CD4-positive, alpha-beta T cell treated with Interleukin-21 for 1 hour (primary cell): ENCODE measurements at places on chromosomes 16 and 17.
A peak's percentile ranks its signal among the peaks of the same experiment; 100 is the strongest.

DNA sequence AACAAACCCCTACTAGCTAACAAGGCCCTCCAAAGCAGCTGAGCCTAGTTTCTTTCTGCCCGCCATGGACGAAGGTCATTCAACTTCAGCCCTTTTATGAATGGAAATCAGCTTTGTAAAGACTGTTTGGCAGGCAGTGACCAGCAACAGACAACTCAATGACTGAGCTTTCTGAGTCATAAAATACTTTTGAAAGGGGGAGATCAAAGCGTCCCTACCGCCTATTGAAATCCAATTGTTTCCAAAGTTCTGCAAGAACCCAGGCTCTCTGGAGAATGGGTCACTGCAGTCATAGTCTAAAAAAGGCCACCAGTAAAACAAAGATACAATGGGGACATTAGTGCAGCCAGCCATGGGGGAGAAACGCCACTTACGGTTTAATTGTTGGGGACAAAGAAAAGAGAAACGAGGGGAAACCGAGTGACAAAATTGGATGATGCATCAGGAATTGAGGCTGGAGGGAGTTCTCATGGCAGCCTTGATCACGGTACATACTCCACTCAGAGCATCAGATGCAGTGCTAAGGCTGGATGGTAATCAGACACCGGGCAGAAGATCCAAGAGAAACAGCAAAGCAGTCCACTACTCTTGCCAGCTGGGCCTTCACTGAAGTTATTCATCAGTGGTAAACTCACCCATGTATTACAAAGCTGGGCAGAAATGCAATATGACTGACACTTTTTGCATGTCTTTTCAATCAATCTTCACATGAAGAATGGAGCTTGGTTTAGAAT, 9.8 kb downstream of the ADAMTS18 start:
- DNase-seq: no peak

DNA sequence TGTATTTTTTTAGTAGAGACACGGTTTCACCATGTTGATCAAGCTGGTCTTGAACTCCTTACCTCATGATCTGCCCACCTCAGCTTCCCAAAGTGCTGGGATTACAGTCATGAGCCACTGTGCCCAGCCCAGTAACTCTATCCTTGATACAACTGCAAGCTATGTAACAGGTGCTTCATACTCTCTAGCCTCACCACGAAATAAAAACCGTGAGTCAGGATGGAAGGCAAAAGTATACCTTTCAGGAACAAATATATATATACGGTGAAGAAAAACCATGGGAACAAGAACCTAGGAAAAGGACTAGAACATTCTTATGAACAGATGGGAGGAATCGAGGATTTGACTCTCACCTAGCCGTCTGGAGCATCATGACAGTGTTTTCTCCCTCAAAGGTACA, 9.6 kb upstream of the FBF1 start:
- no peak for DNase-seq

DNA sequence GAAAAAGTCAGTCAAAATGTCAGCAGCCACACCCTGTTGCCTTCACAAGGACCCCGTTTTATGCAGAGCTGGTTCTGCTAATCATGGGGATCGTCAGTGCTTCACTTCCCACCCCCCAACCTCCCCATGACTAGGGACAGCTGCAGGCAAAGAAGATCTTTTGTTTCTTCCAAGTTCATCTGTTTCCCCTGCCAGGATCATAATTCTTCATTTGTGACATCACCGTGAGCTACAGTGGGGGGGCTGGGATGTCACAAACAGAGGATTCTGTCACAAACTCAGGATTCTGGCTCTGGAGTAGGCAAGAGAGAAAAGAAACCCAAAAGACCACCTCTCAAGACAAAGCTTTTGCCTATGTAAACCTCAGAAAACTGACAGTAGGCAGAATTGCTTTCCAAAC, 24.7 kb downstream of the DNAJC7 start:
- DNase-seq: no peak

GRCh38 chr16:64882078-64882784, 239.6 kb downstream of the CDH11 start:
- DNase-seq: no peak

DNA sequence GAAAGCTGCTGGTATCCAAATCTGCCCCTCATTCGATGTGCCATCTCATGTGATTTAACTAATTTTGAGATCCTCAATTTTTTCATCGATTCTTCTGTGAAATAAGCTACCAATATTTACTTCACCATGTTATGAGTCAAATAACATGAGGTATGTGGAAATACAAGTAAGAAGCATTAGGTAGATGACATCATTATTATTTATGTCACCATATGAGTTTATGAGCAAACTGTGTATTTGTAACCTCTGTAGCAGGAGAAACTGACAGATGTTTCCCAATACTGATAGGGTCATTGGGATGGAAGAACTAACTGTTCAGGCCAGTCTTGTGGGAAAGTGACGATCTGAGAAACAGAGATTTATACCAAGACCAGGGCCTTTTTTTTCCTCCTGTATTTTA, 229.4 kb upstream of the GOT2 start:
- no peak for DNase-seq

- DNase-seq: peak; percentile 86
Observed at GRCh38 chr17:35448214-35448898, at the start of gene SLFN13. Gene SLFN13, minus strand, starts transcription at chr17:35448766. Its CDS starts 3,086 bp downstream, at chr17:35445680.

DNA sequence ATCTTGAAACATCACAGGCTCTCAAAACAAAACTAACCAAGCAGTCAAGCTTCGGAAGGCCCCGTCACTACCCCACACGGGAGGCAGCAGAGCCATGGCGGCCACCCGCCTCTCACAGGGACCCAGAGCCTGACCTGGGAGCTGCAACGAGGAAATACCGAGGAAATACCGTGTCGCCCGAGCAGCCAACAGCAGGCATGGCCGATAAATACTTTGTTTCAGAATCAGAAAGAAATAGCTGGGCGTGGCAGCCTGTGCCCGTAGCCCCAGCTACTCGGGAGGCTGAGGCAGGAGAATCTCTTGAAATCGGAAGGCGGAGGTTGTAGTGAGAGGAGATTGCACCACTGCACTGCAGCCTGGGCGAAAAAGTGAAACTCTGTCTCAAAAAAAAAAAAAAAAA, 6.9 kb downstream of the LMF1 start:
- peak; percentile 13 for DNase-seq

DNA sequence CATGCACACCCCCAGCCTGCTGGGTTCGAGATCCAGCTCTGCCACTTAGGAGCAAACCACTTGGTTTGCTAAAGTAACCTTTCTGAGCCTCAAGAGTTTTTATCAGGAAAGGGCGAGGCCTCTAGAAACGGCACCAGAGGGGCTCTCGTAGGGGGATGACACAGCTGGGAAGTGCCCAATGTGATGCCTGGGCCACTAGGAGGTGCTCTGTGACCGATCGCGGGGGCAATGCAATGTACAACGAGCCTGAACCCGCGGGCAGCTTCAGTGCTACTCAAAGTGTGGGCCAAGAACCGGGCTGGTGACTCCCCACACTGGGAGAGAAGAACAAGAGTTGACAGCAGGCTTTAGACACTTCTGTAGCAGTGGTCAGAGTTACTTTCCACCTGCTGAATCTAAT, 9.4 kb downstream of the C16orf89 start:
- DNase-seq: peak; percentile 40

- no peak for DNase-seq
Observed at GRCh38 chr17:77191244-77191643, 50.5 kb downstream of the SEC14L1 start.

DNA sequence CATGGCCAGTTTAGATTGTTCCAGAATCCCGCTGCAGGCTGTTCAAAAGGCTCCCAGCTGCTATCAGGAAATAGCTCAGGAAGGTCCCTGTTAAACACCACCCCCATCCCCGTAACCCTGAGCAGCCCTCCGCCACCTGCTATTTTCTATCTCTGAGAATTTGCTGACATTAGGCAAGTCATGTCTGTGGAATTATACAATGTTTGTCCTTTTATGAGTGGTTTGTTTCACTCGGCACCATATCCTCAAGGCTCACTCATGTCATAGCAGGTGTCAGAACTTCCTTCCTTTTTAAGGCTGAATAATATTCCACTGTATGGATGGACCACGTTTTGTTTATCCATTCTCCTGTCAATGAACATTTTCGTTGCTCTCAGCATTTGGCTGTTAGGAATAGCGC, 164.3 kb upstream of the FOXF1 start:
- DNase-seq: no peak

- peak; percentile 35 for DNase-seq
Observed at GRCh38 chr17:50565402-50566350, 5.2 kb downstream of the CACNA1G start.

- no peak for DNase-seq
Observed at GRCh38 chr17:56752263-56752836, 81.4 kb downstream of the C17orf67 start.

DNA sequence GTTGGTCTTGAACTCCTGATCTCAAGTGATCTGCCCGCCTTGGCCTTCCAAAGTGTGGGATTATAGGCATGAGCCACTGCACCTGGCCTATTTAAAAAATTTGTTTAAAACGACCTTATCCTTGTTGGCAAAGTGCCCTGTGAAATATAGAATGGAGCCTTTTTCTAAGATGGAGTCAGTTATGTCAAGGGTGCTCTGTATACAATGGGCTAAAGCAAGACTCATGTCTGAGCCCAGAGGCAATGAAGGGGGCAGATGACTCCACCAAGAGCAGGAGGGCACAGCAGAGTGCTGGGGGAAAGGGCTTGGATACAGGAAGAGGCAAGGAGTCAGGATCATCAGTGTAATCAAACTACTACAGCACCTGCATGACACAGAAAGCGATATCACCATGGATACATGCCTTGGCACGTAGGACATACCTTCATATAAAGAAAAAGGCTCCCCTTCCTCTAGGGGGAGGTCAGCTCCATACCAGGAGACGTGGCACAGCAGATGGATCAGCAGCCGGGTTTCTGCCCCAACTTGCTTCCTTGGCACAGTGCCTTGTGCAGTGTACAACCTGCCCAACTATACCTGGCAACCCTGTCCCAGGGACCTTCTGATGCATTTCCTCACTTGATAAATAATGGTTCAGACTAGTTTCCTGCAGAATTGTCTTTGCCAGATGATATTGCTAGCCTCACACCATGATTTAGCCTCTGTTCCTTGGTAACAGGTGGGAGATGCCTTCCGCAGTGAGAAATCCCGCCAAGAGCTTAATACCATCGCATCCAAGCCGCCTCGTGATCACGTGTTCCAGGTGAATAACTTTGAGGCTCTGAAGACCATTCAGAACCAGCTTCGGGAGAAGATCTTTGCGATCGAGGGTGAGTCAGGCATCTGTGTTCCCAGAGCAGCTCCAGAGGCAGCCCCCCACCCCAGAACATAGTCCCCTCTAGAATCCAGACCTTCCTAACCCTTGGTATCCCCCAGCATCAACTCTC, 15.3 kb downstream of the ITGAM start:
- DNase-seq: no peak

DNA sequence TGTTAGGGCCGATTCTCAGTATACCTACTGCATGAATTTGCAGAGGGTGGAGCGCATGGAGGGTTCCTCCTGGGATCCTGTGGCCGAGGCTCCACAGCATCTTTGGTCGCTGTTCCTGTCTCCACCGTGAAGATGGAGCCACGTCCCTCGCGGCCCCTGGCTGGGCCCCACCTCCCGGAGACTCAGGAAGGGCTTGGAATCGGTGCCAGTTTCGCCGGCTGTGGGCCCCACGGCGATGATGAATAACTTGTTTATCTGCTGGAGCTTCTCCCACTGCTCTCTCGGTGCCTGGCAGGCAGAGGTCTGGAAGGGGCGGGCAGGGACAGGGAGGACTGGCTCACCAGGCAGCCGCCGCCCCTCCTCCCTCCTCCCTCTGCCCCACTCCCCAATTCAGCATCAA, 8.1 kb downstream of the SLC5A11 start:
- DNase-seq: no peak

DNA sequence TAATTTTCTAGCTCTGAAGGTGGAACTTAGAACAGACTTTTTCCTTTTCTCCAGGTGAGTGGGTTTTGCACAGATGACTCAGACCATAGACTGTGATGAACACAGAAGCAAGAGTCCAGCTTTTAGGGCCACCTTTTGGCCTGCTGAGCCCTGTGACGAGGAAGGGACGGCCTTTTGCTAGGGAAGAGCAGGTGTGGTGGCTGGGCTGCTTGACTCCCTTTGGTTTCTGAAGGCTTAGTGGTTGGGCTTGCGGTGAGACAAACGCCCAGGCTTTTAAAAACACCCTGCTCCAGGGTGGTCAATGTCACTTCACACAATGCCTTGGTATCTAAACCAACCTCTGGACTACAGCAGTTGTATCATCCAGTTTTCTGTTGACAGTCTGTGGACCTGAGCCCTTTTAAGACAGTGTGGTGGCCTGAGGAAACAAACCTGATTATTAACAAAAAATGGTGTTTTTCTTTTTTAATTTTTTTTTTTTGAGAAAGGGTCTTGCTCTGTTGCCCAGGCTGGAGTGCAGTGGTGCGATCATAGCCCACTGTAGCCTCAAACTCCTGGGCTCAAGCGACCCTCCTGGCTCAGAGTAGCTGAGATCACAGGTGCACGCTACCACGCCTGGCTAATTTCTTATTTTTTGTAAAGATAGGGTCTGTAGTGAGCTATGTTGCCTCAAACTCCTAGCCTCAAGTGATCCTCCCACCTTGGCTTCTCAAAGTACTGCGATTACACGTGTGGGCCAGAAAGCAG, 134.0 kb downstream of the SNX29 start:
- no peak for DNase-seq

DNA sequence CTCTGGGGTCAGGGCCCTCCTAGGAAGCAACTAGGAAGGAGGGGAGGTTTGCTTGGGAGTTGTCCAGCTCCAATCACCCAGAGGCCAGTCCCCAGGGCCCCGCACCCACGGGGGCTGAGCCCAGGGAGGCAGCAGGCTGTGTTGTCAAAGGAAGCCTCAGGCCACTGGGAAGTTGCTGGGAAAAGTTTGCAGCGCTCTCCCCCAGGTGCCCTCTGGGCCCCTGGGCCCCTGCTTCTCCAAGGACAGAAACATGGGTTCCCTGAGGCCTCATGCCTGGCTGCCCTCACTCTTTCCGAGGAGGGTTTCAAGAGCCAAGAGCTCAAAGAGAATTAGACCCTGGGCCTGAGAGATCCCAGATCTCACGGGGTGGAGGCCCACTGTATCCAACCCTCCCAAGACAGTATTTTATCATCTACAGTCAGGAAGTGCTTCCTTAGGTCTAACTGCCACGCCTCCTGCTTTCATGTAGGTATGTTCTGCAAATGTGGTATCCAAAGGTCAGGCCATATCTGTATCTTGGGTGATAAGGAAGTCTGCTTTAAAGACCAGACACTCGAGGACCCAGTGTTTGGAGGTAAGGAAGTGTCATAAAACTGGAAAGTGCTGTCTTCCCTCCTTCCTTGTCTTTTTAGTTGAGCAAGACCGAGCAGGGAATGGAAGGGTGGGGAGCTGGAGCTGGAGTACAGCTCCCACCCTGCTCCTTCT, 44.2 kb upstream of the ZNF423 start:
- DNase-seq: no peak

GRCh38 chr16:84844559-84845495, 25.0 kb downstream of the CRISPLD2 start:
- no peak for DNase-seq

- DNase-seq: no peak
Observed at GRCh38 chr17:31574458-31574857, 183.0 kb downstream of the RAB11FIP4 start.
